ENCODE measurements at places on chromosomes 4 and X. TPM values are rescaled to one million over a fixed set of nuclear protein-coding genes. Genes with fewer than 3 reads are reported as not detected.

The MAGEA2B gene
- not detected for polyA plus RNA-seq

The CYBB gene
- polyA plus RNA-seq, result 99.8 TPM

The OTC gene
- 0.40 TPM for polyA plus RNA-seq

The IGSF1 gene
- polyA plus RNA-seq, result 0.06 TPM

The MAML3 gene
- 4.1 TPM for polyA plus RNA-seq

The SPANXN4 gene
- not detected for polyA plus RNA-seq

The SLITRK4 gene
- polyA plus RNA-seq, result 0.12 TPM

The SYTL5 gene
- 0.98 TPM for polyA plus RNA-seq

The C1QTNF7 gene
- 0.38 TPM for polyA plus RNA-seq

The LUZP4 gene
- not detected for polyA plus RNA-seq

The GLRB gene
- polyA plus RNA-seq, result 0.96 TPM

The MFAP3L gene
- polyA plus RNA-seq, result 1.4 TPM

The LNX1 gene
- 2.3 TPM for polyA plus RNA-seq

The AFP gene
- not detected for polyA plus RNA-seq

The USP17L24 gene
- polyA plus RNA-seq, result not detected

The NOX1 gene
- polyA plus RNA-seq, result 0.08 TPM

The ENPP6 gene
- 0.09 TPM for polyA plus RNA-seq

The ARR3 gene
- polyA plus RNA-seq, result not detected

The MAGEA9B gene
- not detected for polyA plus RNA-seq

The SLC9B1 gene
- polyA plus RNA-seq, result 0.12 TPM

The PHKA1 gene
- 2.5 TPM for polyA plus RNA-seq

The KCTD8 gene
- polyA plus RNA-seq, result 0.14 TPM

The ALPK1 gene
- polyA plus RNA-seq, result 8.9 TPM

The VCX3A gene
- 0.16 TPM for polyA plus RNA-seq

The ING2 gene
- 9.3 TPM for polyA plus RNA-seq

The PPP1R3F gene
- polyA plus RNA-seq, result 2.0 TPM

The CD40LG gene
- polyA plus RNA-seq, result 0.54 TPM

The RHOH gene
- 35.8 TPM for polyA plus RNA-seq

The RRH gene
- 0.20 TPM for polyA plus RNA-seq

The HELT gene
- 0.53 TPM for polyA plus RNA-seq

The PDK3 gene
- polyA plus RNA-seq, result 4.6 TPM

The UTP3 gene
- polyA plus RNA-seq, result 32.0 TPM

The AFF2 gene
- 1.5 TPM for polyA plus RNA-seq

The MYOZ2 gene
- polyA plus RNA-seq, result 0.20 TPM

The HS6ST2 gene
- 0.87 TPM for polyA plus RNA-seq

The LINC00632 gene
- 0.57 TPM for polyA plus RNA-seq

The GJB1 gene
- 2.9 TPM for polyA plus RNA-seq

The CHIC2 gene
- 39.5 TPM for polyA plus RNA-seq

The ABCD1 gene
- 12.7 TPM for polyA plus RNA-seq

The KIF4A gene
- 0.33 TPM for polyA plus RNA-seq

The CXCL10 gene
- 1.3 TPM for polyA plus RNA-seq

The XAGE2 gene
- polyA plus RNA-seq, result 29.8 TPM

The BEX1 gene
- polyA plus RNA-seq, result 1.3 TPM

The CCDC160 gene
- 0.69 TPM for polyA plus RNA-seq

The PRR27 gene
- polyA plus RNA-seq, result not detected

The N4BP2 gene
- polyA plus RNA-seq, result 2.4 TPM

The SPINK2 gene
- polyA plus RNA-seq, result not detected

The TIGD2 gene
- polyA plus RNA-seq, result 2.7 TPM

The FAM156B gene
- 34.2 TPM for polyA plus RNA-seq

Data from lung (tissue), 17 donors.